Smooth muscle cell of the brain vasculature (primary cell): ENCODE measurements at places on chromosomes 16 and 17.

- DNase-seq = no peak
Measured at GRCh38 chr17:30343796-30344195, 9.9 kb upstream of the TMIGD1 start.

- no peak for DNase-seq
Measured at GRCh38 chr17:17666111-17666714, 15.0 kb upstream of the RAI1 start.

GRCh38 chr17:44761932-44762810 lies 3.4 kb downstream of the ADAM11 start:
- no peak for DNase-seq

GRCh38 chr17:63294776-63295175 lies 151.3 kb downstream of the CYB561 start:
- DNase-seq = no peak

DNA sequence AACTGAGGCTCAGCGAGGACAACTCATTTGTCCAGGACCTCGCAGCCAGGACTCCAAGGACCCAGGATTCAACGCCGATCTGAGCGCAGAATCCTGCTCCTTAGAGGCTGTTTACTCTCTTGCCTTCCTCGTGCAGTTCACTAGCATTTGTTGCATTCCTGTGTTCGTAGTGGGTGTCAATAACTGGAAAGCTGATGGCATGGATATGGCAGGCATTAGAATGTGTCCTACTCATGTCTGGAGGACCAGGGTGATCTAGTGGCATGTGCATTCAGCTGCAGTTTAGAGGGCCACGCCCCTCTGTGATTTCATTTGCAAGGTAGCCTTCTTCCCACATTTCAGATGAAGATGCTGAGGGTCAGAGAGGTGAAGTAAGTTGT lies 510 bp downstream of the CRISPLD2 start:
- DNase-seq = no peak

DNA sequence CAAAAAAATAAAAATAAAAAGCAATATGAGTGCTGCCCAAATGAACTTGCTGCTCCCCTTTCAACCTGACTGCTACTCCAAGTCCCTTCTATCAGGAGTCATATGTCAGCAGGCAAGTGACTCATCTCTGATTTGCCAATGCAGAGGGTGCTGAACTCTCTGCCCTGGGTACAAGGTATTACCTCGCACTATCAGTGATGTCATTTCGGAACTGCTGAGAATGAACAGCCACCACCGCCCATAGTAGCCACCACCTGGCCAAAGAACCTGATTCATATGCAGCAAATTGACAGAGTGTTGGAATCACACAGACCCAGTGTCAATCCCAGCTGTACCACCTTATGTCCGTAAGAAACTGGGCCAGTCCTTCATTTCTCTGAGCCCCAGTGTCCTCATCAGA lies 31.2 kb downstream of the LYRM9 start:
- DNase-seq = no peak

GRCh38 chr17:43528319-43528987 lies 17.7 kb downstream of the ETV4 start:
- no peak for DNase-seq

DNA sequence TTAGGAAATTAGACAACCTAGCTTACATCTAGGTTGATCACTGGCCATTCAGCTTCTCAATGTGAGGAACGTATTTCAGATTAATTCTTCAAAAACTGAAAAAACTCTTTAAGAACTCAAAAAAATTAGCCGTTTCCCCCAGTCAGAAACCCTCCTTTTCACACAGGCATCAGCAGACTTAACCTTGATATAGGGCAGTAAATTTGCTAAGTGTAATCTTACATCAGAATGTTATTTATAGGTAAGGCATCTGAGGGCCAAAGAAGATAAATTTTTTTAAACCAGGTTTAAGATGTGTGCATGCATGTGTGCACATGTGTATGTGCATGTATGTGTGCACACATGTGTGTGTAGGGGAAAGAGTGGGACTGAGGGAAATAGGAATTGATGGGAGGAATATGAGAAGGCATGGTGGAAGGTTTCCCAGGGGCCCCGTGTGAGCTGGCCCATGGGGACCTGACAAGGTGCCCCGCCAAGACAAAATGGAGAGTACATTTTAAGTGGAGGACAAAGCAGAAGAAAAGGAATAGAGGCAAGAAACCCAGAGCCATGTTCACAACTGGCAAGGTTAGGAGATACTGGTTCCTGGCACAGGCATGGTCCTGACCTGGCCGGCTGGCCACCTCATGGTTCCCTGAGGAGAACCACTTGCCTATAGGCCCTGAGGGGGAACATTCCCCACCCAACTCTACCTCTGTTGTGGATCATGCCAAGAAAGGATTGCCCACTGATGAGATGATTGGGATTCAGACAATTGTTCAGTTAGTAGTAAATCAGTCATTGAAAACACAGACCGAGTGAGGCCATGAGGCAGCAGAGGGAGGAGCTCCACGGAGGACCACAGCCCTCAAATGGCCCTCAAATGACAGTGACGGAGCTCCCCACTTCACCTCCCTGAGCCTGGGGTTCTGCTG lies 33.0 kb downstream of the TEX2 start:
- DNase-seq = no peak

DNA sequence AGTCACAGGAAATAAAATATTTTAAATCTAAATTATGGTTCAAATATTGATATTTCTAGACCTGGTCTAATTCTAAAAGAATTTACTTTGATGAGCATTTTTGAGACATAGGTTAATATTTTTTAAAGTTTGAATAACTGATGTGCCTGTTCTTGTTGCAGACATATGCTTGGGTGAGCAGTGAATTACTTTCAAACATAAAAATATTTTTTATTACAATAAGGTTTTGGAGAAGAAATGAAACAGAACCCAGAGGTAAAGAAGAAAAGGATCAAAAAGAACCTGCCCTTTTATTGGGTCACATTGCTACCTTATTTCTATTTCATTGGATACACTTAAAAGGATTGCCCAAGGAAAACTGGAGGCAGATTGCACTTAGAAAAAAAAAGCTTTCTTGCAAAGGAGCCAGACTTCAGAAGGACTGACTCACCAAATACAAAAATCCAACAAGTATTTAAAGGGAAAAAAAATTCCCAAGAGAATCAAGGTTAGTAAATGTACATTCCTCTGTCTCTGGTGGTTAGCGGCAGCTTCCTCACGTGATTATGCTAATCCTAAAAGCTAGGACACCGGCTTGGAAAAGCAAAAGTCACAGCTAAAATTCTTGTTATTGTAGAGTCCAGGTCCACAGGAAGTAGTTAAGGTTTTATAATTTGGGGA lies 18.5 kb downstream of the ENPP7 start:
- no peak for DNase-seq

GRCh38 chr16:77951788-77952187 lies 70.6 kb upstream of the CLEC3A start:
- no peak for DNase-seq

- DNase-seq = no peak
Measured at GRCh38 chr17:2580151-2580550, 13.3 kb upstream of the PAFAH1B1 start.

GRCh38 chr17:81537343-81537855 lies 9.2 kb downstream of the FSCN2 start:
- DNase-seq = no peak

DNA sequence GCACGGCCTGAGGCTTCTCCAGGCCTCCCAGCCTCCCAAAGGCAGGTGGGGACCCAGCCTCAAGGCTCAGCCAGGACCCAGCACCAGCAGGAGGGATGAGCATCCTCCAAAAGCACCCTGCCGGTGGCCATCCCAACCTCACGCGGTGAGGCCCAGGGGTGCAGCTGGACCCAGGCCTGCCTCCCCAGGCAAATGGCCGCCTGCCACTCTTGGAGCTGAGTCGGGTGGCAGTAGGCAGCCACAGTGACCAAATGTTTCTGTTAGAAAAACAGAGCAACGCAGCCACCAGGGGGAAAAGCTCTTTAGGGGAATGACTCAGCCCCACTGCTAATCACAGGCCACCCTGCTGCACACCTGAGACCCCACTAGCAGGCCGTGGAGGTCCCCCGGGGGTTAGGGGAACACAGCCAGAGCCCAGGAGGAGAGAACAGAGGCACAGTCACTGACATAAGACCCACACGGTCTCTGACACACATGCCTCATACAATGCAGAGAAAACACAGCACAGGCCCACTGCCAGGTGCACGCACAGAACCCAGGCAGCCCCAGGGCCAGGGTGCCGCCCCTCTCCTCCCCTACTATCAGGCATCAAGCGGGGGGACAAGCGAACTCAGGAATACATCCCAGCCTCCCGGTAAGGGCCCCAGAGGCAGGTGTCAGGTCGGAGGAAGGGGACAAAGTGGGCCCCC lies 12.4 kb downstream of the BCAR1 start:
- DNase-seq = no peak

- no peak for DNase-seq
Measured at GRCh38 chr16:51072591-51072990, 78.5 kb downstream of the SALL1 start.

- no peak for DNase-seq
Measured at GRCh38 chr17:80457236-80457856, 19.1 kb downstream of the NPTX1 start.

- DNase-seq = no peak
Measured at GRCh38 chr17:36942019-36942599, 4.8 kb downstream of the LHX1 start.

DNA sequence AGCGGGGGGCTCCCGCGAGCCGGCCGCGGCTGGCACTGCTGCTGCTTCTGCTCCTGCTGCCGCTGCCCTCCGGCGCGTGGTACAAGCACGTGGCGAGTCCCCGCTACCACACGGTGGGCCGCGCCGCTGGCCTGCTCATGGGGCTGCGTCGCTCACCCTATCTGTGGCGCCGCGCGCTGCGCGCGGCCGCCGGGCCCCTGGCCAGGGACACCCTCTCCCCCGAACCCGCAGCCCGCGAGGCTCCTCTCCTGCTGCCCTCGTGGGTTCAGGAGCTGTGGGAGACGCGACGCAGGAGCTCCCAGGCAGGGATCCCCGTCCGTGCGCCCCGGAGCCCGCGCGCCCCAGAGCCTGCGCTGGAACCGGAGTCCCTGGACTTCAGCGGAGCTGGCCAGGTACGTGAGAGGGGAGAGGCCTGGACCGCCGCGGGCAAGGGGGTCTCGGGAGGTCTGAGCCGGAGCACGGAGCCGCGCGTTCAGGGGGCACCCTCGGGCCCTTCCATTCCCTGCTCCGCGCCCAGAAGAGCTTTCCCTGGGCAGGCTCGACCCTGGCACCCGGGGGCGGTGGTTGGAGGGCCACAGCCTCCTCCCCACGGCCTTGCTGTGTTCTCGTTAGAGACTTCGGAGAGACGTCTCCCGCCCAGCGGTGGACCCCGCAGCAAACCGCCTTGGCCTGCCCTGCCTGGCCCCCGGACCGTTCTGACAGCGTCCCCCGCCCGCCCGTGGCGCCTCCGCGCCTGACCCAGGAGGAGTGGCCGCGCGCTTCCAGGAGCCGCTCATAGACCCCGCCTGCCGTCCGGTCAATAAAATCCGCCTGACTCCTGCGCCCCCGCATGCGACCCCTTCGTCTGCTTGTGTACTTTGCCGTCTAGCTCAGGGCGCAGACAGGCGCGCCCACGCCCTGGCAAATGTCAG lies 591 bp downstream of the NPW start:
- DNase-seq = no peak

DNA sequence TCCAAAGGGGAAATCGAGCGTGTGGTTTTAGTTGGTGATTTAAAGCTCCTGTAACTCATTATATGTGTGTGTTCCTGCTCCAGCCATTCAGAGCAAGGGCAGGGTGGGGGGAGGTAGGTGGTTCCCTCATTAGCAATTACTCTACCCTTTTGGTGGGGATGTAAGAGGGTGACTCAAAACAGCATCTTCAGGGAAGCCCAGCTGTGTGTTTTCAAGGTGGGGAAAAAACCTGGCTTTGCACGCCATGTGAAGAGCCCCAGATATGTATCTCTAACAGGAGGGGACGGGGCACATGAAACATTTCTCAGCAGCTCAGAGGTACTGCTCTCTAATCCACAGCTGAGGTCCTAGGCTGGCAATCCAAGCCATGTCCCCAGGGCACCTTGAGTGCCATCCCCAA lies 241.3 kb upstream of the ZFHX3 start:
- no peak for DNase-seq

GRCh38 chr16:57966204-57966771 lies 4.6 kb downstream of the CNGB1 start:
- DNase-seq = no peak

DNA sequence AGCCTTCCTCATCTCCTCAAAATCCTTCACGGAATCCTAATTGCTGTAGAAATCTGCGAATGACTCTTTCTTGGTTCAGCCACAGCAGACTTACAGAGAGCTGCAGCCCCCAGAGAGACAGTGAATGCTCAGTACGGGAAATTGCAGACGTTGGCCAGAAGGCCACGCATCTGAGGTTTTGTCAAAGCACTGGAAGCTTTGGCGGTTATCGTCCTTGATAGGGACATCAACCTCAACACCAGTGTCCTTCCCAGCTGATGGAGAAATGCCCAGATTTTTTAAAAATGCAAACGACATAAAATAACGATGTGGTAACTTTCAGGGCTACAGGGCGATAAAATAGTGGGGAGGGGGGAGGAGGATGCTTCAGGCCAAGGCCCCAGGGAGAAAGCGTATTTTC lies 166.6 kb upstream of the CIBAR2 start:
- no peak for DNase-seq

DNA sequence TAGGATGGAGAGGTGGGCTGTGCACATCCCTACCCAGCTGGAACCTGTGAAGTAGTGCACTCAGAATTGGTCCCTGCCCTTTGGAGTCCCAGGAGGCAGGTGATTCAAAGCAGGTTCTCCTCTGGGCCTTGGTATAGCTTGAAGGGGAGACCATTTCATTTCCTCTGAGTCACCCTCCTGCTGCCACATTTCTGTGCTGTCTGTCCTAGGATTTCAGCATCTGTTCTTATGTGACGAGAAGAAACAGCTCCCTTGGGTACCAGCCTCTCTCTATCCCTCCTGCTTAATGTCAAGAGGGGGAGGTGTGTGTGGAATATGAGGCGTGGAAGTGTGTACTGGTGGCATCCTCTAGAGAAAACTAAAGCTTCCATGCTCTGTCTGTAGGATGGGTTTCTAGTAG lies 5.0 kb upstream of the NFE2L1 start:
- no peak for DNase-seq

DNA sequence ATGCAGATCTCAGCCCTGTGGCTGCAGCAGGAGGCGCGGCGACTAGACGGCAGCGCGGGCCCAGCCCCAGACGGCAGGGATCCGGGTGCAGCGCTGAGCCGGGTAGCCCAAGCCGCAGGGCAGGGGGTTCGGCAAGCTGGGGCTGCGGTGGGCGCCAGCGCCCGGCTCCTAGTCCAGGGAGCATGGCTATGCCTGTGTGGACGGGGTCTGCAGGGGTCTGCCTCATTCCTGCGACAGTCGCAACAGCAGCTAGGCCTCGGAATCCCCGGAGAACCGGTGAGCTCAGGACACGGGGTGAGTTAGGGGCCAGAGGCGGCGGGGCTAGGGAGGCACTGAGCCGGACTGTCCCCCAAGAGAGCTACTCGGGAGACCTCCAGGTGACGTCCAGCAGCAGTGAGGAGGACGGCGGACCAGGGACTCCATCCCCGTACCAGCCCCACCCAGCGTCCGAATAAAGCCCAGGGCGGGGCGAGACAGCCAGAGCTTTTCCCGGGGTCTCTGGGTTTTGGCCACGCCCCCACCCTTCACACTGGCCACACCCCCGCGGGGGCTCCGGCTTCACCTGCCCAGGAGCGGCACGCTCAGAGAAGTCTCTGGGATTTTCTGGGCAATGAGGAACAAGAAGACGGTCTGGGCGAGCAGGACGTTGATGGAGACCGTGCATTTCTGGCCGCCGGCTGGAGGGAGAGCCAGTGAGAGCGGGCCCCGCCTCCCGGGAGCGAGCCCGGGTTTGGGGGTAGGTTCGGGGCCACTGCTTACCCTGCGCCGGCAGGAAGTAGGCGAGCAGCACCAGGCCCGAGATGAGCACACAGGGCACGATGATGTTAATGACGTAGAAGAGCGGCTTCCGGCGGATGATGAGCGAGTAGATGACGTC lies 1.1 kb downstream of the C17orf107 start:
- DNase-seq = no peak

GRCh38 chr17:36613155-36613554 lies 11.8 kb downstream of the MRM1 start:
- DNase-seq = no peak
